ENCODE measurements at places on chromosomes 6 and 20.

DNA sequence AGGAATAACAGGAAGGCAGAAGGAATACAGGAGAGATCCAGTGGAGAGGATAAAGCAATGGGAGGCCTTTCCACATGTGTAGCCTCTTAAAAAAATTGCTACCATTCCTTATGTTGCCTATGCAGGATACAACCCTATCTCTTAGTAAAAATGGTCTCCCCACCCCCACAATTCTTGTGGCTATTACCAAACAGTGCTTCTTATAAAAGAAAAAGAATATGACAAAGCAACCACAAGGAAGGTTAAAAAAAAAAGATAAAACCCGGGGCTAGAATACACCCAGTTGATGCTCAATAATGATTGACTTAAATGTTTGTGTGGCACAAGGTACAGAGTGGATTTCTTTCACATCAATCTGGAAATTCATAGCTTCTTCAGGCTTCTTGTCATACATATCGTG, 250.9 kb downstream of the HIVEP2 start:
- DNase-seq, result no peak

GRCh38 chr6:53070806-53071205, 5.6 kb downstream of the FBXO9 start:
- DNase-seq, result no peak

GRCh38 chr20:31516651-31517050, 2.4 kb downstream of the HM13 start:
- no peak for DNase-seq

DNA sequence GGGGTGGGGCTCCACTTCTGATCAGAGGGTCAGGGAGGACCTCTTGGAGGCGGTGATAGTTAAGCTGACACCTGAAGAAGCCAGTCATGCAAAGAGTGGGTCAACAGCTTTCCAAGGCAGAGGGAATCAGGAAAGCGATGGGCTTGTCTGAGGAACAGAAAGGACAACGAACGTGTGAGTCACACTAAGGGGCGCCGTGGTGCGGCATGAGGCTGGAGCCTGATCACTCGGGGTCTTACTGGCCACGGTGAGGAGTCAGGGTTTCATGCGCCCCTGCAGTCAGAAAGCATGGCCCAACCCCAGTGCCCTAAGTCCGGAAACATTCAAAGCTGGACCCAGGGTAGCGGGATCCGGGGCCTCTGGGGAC, 50.6 kb upstream of the SLC32A1 start:
- DNase-seq, result no peak

GRCh38 chr6:163098827-163099479, 315.6 kb upstream of the QKI start:
- DNase-seq, result no peak

GRCh38 chr6:119170447-119171087, 92.1 kb upstream of the FAM184A start:
- no peak for DNase-seq

DNA sequence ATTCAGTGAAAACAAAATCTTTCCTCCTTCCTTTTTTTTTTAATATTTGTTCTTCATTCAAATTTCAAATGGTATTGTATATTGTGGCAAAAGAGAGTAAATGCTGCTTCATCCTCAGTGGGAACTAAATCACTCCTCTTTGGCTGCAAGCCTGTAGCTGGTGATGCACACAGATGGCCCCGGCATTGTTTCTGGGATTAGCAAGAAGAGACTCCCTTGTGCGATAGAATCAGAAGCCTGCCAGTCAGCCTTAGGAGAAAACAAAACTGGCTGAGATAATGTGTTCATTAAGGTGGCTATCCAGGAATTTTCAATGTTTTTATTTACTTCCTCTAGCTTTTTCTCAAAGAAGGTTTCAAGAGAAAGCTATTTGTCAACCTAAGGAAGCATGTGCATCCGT, 20.7 kb upstream of the ELOVL2 start:
- DNase-seq, result no peak

DNA sequence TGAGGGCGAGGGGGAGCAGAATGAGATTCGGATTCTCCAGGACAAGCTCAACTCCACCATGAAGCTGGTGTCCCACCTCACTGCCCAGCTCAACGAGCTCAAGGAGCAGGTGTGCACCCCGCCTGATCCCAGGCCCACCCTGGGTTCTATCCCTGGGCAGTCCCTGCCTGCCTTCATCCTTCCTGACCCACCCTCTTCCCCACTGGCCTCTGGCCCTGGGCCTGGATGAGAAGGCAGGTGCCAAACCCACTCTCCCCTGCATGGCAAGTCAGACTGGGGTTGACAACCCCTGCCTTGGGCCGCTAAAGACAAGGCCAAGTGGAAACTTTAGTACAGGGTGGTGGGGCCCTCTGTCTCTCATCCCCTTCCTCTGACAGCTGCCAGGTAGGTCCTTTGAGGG, 16.5 kb downstream of the UQCC2 start:
- no peak for DNase-seq

- no peak for DNase-seq
Observed at GRCh38 chr6:46042355-46042999, 26.8 kb upstream of the CLIC5 start.

- no peak for DNase-seq
Observed at GRCh38 chr20:48647858-48648257, 179.9 kb downstream of the PREX1 start.

GRCh38 chr6:11263291-11263775, 30.9 kb upstream of the NEDD9 start:
- no peak for DNase-seq

DNA sequence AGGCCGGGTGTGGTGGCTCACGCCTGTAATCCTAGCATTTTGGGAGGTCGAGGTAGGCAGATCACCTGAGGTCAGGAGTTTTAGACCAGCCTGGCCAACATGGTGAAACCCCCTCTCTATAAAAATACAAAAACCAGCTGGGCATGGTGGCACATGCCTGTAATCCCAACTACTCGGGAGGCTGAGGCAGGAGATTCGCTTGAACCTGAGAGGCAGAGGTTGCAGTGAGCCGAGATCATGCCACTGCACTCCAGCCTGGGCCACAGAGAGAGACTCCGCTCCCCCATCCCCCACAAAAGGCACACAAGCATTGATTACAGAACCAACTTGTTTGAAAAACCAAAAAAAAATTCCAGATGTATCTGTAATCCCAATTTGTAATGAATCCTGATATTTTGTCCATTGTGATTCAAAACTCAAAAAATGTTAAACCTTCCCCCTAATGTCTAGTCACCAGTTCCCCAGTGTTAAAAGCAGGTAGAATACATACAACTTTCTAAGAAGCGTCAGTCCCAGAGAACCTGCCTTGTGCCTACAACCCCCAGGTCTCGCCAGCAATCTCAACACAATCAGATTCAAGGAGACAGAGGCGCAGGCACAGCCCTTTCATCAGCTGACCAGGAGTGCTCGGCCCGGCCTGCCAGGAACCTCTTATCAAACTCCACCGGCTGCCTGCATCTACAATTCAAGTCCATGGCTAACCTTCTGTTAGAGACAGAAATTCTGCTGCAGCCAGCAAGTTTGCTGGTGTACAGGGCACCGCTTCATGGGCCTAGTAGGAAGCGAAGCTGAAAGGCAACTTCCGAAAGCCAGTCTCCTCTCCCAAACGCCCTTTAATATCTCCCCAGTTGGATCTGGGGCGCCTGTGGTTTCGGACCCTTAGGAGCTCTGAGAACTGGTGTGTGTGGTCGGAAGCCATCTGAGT, 2.1 kb downstream of the EZR start:
- DNase-seq, result no peak

GRCh38 chr6:167077241-167077932, 45.5 kb upstream of the CCR6 start:
- no peak for DNase-seq

DNA sequence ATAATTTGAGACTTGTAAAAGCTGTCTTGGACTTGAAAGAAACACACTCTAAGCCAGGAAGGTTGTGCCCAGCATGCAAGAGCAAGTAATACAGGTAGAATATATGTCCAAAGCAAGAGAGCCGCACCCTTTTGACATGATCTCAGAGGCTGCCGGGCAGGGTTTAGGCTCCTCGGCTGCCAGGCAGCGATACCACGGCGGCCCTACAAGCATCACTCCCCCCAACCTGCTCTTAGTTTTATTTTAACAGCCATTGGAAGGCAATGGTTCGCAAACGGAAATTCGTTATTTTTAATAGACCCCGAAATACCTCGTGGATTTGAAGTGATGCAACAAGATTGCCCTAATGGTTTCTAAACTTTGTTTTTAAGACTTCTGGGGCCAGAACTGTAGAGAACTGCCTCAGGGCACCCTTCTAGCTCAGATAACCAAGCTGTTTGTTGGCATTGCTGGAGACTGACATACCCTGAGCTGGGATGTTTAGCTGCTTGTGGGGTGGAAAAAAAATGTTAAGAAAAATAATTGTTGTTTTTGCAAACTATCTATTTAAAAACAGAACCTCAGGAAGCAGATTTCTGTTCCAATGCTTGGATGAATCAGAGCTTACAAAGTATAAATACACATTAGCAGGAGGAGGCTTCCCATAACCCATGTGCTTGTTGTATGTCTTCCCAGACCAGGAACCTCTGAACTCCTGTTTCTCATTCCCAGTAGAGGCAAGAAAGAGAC, 39.0 kb downstream of the JAG1 start:
- no peak for DNase-seq

DNA sequence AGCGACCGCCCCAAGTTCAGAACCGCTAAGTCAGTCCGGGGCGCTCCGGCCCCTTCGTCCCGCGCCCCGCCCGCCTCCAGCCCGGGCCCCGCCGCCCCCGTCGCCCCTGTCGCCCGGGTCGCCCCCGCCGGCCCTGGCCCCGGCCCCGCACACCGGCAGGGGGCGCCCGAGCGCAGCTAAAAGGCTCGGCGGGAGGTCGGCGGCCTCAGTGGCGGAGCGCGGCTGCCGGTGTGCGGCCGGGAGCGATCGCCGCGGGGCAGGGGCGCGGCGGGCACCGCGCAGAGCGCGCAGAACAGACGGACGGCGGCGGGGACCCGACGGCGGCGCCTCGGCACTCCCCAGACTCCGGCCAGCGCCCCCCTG, at the start of gene FNDC1:
Gene FNDC1, plus strand, starts transcription at position 208 of the 363 bp plus-strand sequence. CDS start 197 bp downstream, outside the sequence.
- no peak for DNase-seq

- no peak for DNase-seq
Observed at GRCh38 chr6:129872586-129872985, 11.5 kb upstream of the TMEM244 start.

GRCh38 chr6:147207351-147207750, 3.1 kb downstream of the STXBP5 start:
- no peak for DNase-seq

GRCh38 chr6:170151321-170151771, 139.5 kb downstream of the DLL1 start:
- DNase-seq, result no peak

- DNase-seq, result no peak
Observed at GRCh38 chr6:56516003-56516402, 126.7 kb downstream of the DST start.

- DNase-seq, result no peak
Observed at GRCh38 chr6:156408655-156409054, 368.5 kb upstream of the ARID1B start.

GRCh38 chr20:17417225-17417624, 114.0 kb downstream of the BFSP1 start:
- no peak for DNase-seq

DNA sequence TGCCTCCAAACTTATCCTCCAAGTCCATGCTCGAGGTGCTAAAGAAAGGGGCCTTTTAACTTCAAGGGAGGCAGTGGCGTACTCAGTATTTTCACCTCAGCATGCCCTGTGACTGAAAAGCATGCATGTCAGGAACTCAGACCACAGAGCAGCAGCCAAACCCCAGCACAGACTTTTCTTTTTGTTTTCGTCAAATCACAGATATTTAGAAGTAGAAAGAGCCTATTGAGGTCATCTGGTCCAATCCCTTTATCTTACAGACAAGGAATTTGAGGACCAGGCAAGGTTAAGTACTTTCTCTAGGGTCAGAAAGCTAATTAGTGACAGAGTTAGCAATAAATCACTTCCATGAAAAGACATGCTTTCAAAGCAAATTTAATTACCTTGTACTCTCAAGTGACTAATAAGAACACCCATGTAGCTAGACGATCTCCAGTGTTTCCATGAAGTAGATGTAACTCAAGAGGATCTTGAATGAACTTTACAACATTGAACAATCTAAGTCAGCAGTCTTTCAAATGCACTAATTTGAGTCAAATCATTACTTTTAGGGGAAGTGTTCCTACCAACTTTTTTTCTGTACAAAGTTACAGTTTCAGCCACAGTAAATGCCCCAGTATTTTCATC, 35.9 kb downstream of the MOXD1 start:
- no peak for DNase-seq

DNA sequence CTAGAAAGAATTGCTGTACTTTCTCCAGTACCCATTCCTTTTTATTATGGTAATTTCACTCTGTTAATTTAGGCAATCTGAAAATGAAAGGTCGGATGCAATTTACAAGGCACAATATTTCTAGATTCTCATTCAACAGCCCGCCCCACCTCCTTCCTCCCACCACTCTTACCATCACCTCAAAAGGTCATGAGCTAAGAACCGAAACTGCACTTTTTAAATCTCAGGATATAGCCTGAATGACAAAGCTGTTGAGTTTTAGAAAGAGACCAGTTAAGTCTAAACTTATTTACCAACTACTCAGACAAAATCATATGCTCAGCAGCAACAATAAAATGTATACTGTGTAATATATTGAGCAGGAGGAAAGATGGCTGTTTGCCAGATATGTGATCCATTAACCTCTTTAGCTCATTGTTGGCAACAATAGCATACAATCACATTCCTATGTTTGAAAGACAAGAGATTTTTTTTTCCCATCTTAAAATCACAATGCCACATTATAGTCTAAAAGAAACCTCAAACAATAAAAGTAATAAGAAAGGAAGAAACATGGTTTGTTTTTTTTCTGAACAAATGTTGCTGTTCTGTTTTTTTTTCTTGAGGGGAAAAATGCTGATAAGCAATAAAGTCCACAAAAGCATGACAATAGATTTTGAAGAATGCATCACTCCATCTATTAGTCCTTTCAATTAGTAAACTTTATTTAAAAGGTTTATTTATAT, 1.6 kb upstream of the HS3ST5 start:
- no peak for DNase-seq

- DNase-seq, result no peak
Observed at GRCh38 chr20:22729180-22729579, 144.8 kb upstream of the FOXA2 start.

GRCh38 chr20:37534401-37535157, 6.9 kb upstream of the BLCAP start:
- DNase-seq, result peak; percentile 36

GRCh38 chr6:154410619-154411072, 54.0 kb upstream of the IPCEF1 start:
- no peak for DNase-seq

Data from stimulated activated CD4-positive, alpha-beta T cell treated with anti-CD3 and anti-CD28 coated beads, Interleukin-4, amount 100 ng/mL, for 4 hours (primary cell).